ENCODE measurements at places on chromosomes 5 and 9.

GRCh38 chr9:137694962-137695875 lies 76.4 kb downstream of the EHMT1 start:
- DNase-seq, result peak; percentile 49

DNA sequence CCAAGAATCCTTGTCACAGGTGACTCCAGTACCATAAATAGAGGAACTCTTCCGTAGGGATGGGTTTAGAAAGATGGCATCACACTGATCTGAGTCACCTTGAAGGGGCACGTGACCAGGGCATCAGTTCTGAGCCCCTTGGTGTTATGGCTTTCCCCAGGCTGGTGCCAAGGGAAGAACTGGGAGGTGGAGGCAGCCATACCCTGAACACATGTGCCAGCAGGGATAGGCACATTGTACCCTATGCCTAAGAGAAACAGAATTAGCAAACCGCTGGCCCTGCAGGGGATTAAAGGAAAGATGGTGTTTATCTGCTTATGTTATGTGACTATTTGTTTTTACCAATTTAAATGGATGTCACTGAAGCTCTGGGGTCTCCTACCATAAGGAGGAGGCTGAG lies 196.2 kb downstream of the RGS3 start:
- DNase-seq, result no peak

- no peak for DNase-seq
Measured at GRCh38 chr5:86917117-86917579, 299.4 kb downstream of the COX7C start.

GRCh38 chr9:126615791-126616447 lies 2.2 kb downstream of the LMX1B start:
- no peak for DNase-seq

Data from activated T-cell treated with anti-CD3 and anti-CD28 coated beads, Interleukin-2, amount 50 U/mL, for 24 hours (primary cell).